ENCODE measurements at places on chromosomes 2 and 18.

DNA sequence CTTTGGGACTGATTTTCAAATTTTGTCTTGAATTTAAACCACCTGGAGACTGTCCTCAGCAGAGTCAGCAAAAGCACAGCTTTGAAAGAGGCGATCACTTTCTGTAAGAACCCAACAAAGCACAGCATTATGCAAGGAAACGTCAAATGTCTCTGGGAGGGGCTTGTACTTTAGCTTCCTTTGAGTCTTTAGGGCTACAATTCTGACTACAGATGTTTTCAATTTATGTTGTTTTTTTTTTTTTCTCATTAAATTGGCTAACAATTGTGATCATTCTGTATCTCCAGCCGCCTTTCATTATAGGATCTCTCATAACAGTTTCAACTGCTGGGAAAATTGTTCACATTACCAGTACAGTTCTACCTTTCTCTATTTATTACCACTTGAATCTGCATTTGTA lies 48.3 kb downstream of the COL3A1 start:
- no peak for DNase-seq

DNA sequence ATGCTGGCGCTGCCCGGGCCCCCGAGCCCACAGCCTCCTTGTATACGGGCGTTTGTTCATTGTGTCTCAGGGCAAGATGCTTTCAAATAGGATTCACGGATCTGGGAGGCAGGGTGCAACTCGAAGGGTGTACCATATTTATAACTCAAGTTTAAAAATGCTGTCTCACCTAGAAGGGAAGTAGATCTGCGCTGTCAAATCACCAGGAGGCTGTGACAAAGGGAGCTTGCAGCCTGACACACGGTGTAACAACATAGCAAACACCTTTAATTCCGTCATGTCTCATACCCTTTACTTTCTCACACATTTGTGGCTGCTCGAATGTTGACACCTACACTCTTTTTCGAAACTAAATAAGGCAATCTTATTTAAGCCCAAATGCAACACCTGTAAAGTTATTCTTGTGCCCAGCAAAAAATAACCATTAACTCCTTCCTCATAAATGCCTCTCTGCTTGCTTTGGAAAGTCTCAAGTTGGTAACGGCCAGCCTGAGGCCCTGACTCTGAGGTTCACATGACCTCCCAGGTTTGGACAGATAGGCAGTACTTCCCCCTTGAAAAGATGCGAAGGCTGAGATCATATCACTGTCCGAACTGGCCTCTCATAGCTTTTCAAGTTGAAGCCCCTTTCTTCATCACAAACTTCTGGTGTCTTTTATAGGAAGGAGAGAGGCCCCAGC lies 11.6 kb downstream of the ZEB2 start:
- DNase-seq, result no peak

DNA sequence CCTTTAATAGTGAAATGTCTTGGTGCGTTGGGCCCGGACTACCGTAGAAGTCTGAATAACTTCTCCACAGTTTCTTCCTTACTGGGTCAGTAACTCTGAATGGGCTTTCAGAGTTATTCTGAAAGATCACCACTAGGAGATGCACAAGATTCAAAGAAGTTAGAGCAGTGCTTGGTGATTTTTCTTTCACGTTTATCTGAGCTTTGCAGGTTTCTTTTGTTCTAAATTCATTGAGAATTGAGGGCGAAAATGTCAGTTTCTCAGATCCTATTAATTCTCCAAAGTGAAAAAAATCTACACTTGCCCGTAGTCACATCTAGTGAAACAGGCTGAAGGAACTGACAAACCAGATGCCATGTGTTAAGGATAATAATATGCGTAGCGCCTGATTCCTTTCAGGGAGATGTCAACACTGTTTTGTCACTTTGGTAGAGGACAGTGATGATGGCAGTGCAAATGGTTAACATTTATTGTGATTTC lies 70.1 kb downstream of the QPCT start:
- peak; percentile 48 for DNase-seq

DNA sequence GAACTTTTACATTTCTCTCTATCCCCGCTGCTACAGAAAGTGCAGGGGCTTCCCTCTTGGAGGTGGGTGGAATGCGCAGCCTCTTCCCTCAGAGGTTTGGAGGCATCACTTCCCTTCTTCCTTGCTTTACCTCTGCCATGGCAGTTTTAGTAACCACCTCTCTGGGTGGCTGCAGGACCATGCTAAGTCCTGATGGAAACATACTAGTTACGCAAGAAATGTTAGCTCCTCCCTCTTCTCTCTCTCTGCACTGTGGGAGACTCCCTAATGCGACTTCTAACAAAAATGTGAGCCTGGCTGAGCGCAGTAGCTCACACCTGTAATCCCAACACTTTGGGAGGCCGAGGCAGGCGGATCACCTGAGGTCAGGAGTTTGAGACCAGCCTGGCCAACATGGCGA lies 116.8 kb upstream of the RAB6C start:
- no peak for DNase-seq

GRCh38 chr2:46471-47345 lies at the start of gene FAM110C:
TSS of gene FAM110C (minus strand) at chr2:46505. CDS start at chr2:46385, 120 bp downstream.
- DNase-seq, result peak; percentile 34
